ENCODE measurements at places on chromosomes 11 and 22.

DNA sequence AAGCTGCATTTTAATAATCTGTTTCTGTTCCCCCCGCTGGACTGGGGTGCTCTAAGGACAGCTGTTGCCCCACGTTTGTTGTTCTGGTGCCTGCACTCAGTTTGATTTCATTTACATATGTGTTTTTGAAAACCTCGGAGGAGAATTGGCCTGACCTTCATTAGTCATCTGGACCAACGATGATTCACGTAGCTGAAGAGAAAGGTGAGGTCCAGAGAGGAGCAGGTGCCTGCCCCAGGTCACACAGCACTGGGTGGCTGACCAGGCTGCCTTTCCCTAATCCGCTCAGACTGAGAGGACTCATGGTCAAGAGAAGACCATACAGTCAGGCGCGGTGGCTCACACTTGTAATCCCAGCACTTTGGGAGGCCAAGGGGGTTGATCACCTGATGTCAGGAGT is 3.8 kb downstream of the CSDC2 start:
- DNase-seq, result no peak

- DNase-seq, result peak; percentile 90
Observed at GRCh38 chr22:32281072-32281471, 25.9 kb upstream of the SLC5A4 start.

GRCh38 chr22:50318356-50318697 is 8.5 kb downstream of the DENND6B start:
- no peak for DNase-seq

- no peak for DNase-seq
Observed at GRCh38 chr11:114183044-114183511, 113.1 kb upstream of the NNMT start.

DNA sequence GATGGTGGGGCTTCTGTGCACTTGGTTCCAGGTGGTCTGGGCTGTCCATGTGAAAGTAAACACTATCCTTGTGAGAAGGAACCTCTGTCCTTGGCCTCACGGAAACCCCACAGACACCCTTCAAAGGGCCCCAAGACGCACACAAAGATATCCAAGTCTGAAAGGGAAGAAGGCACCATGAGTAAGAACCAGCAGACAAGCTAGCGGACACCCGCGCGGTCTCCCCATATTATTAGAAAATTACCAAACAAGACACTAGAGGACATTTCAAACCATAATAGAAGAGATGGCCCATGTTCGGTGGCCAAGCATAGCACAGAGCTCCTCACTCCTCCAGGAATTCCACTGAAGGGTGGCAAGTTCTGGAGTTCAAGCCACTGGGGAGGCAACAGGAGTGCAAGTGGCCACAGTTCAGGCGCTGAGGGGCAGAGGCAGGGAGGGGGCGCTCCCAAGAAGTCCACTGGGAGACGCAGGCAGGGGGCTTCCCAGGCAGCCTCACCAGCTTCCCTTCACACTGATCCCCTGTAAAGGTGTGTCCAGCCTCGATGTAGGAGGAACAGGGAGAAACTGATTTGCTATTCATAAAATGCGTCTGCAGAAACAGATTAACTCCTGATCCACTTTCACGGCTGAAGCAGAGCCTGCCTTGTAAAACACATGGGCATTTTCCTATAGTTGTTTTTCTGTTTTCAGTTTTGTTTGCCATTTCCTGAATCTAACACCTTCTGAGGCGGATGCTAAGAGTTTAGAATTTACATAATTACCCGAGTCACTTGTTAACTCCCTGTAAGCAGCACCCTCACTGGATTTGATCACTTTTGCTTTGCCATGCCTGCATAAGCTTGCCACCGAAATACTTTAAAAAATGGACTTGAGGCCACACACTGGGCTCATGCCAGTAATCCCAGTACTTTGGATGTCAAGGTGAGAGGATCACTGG is 9.1 kb upstream of the PPARA start:
- no peak for DNase-seq

- DNase-seq, result no peak
Observed at GRCh38 chr22:36505998-36506635, 723 bp downstream of the FOXRED2 start.

GRCh38 chr11:80211673-80212072 is 770.8 kb upstream of the TENM4 start:
- no peak for DNase-seq
